ENCODE measurements at places on chromosomes 6 and 20.

DNA sequence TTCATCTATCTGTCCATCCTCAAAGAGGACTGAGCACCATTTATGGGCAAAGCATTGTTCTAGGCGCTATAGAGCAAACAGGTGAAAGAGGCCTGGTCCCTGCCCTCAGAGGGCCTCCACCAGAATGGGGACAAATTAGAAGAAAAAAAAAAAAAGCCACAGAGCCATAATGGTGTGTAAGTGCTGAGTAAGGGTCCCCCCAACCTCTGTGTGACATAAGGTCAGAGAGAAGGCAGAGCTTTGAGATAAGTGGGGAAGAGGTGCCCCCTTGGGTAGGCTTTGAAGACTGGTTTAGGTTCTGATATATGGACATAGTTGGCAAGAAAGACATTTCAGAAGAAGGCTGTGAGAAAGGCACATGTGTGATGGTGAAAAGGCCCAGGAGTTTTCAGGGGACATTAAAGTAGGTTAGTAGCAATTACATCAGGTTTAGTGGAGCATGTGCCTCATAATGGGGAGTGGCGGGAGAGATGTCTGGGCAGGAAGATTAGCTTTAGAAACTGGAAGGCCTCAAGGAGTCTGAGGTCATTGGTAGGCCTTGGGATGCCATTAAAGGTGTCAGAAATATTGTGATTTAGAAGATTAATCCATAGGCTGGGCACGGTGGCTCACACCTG, 15.3 kb upstream of the ZBTB9 start:
- DNase-seq: no peak

DNA sequence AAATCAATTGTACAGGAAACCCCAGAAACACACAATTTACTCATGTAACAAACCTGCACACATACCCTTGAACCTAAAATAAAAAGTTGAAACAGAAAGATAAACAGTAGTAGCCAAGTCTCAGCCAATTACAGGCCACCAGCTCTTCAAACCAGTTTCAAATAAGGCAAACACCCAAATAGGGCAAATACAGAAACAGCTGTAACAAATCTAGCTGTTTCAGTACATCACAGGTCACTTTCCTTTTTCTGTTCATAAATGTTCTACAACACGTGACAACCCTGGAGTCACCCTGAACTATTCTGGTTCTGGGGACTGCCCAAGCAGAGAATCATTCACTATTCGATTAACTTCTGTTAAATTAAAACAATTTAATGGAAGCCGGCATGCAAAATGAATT, 329.0 kb downstream of the GJA1 start:
- no peak for DNase-seq

- DNase-seq: no peak
These were observed 99.8 kb upstream of the ADGRF1 start for GRCh38 chr6:47141963-47142362.

DNA sequence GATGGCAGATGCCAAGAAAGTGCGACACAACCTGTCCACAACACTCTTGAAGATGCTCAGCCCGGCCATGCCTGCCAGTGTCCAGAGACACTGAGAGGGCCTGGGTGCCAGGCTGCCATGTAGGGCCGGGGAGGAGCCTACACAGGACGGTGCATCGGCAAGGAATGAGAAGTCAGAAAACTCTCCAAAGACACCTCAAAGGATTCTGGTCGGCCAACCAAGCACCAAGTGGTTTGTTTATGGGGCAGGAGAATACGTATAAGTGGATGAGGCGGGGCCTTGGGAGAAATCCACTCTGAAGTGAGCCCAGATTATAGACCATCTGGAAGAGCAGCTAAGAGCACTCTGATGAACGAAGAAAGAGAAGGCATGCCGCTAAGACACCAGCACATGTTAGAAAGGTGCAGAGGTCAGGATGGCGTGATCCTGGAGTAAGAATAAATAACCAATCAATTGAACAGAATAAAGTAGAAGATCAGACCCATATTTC, 120.7 kb upstream of the FOXQ1 start:
- DNase-seq: no peak

DNA sequence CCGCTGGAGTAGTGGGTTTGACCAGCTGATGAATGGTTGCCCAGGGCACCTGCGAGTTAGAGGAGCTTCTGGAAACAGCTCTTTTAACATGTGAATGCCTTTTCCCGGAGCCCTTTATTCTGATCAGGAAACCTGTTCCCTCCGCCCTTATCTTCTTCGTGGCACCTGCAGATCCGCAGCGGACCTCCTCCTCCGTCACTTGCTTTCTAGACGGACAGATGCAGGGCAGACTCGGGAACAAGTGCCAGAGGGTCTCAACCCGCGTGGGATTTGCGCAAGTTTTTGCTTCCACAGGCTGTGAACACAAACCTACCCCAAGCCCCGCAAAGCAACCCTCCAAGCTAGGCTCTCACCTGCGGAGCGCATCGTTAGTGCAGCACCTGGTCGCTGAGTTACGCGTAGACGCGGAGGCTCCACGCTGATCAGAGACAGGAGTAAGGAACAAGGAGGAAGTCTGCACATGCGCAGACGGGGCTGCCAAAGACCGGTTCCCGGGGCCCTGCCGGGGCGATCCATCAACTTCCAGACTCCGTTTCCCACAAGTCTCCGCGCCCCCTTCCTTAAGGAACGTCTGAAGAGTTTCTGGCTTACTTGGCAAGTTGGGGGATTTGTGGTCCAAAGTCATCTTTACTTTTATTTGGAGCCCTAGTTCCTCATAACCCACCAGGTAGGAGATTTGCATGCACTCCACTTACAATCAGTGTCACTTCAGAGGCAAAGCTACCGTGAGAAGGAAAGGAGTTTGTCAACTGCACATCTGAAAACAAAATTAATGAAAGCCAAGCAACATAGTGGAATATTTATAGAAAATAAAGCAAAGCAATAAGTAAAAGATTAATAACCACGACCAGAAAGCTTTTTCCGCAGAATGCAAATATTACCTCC, 52.7 kb upstream of the ELMO2 start:
- no peak for DNase-seq

DNA sequence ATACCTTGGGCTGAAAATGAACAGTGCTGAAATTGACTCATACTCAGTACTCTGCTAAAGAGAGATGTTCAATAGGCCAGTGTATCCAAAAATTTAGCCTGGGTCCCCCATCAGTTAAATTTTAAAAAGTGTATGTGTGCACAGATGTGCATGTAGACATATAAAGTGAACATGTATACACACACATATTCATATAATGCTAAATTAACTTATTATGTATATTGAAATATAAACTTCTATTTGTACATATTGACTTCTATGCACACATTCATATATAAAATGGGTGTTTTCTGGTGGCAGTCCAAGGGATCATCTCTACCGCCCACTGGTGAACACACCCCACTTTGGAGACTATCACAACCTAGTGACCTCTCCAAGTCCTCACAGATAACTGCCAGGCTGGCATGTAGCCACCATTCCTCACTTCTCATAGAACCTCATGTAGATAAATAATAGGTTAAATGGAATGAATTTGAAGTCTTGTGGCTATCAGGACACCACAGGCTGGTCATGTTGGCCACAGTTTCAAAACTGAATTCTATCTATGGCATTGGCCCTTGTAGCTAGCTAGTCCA, 8.8 kb downstream of the SLC22A16 start:
- DNase-seq: no peak

DNA sequence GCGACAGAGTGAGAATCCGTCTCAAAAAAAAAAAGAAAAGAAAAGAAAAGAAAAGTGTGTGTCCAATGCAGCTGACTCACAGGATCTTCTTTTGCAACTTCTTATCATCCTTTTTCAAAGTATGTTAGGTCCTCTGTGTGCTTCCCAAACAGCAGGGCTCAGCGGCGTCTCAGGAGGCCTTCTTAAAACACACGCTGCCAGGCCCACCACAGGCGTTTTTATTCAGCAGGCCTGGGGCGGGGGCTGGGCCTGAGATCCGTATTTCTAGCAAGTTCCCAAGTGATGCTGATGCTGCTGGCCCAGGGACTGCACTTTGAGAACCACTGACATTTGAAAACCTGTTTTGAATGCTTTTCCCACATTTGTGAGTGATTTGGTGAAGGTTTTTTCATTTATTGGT, 57.1 kb downstream of the PSMG4 start:
- DNase-seq: no peak

- no peak for DNase-seq
These were observed 287.0 kb downstream of the CLIC5 start for GRCh38 chr6:45728674-45729073.

DNA sequence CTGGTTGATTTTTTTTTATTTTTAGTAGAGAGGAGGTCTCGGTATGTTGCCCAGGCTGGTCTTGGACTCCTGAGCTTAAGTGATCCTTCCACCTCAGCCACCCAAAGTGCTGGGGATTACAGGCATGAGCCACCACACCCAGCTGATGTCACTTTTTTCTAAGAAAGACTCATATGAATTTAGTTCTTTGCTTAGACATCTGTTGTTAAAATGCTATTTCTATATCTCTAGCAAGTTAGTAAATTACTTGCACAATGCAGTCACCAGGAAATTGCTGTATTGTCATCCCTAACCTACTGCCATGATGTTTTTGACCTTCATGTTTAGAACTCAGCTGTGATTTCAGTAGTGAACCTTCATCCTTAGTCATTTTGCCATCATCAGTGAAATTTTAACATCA, 5.7 kb downstream of the KDM1B start:
- no peak for DNase-seq

- no peak for DNase-seq
These were observed 4.6 kb upstream of the DSTN start for GRCh38 chr20:17565169-17565845.

GRCh38 chr6:49787176-49787575, at the start of gene PGK2:
Gene PGK2, minus strand, starts transcription at chr6:49787285. Its CDS starts 98 bp downstream, at chr6:49787187.
- no peak for DNase-seq

GRCh38 chr20:38877483-38877882, 48.7 kb upstream of the FAM83D start:
- DNase-seq: no peak

GRCh38 chr6:82772851-82773717, 292.6 kb downstream of the UBE3D start:
- no peak for DNase-seq
